ENCODE measurements at places on chromosomes 2 and 18.

GRCh38 chr2:212537726-212538304 is 787 bp downstream of the ERBB4 start:
- DNase-seq: no peak

- peak; percentile 63 for DNase-seq
Measured at GRCh38 chr18:2570772-2571199, 519 bp downstream of the METTL4 start.

DNA sequence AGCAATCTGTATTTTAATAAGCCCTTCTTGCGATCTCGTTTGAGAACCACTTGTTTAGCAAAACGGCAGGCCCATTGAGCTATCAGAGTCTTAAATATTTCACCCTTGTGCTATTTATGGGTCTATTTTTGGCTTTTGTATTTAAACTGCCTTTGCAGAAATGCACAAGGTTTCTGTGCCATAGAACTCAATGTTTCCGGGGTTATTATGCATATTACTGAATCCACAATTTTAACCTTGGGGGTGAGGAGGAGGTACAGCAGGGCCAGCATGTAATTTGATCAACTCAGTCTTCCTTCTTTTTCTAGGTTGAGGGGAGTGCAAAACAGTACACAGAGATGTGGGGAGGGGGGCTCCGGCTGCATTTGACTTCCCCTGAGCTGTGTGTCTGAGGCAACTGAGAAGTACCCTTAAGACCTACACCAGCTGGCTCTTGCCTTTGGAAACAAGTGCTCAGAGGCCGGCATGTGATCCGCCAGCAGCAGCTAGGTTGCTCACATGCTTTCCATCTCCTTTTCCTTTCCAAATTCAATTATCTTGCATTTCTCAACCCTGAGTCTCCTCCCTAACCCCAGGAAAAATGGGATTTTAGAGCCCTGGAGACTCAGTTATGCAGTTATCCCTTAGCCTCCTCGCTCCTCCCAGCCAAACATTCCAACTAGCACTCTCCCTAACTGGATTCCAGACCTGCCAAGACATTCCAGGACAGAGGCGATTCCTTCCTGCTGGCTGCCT is 103.0 kb downstream of the HNRNPLL start:
- no peak for DNase-seq

GRCh38 chr2:239526666-239527415 is 126.0 kb upstream of the HDAC4 start:
- no peak for DNase-seq

GRCh38 chr2:153871231-153872221 is at the start of gene GALNT13:
Gene GALNT13, plus strand, starts transcription at chr2:153871922.
- no peak for DNase-seq

GRCh38 chr2:118580651-118581050 is 266.8 kb downstream of the EN1 start:
- no peak for DNase-seq

- no peak for DNase-seq
Measured at GRCh38 chr2:227870710-227871374, 589 bp upstream of the DAW1 start.

GRCh38 chr18:9685615-9685890 is 22.5 kb upstream of the RAB31 start:
- DNase-seq: no peak
